Hematopoietic multipotent progenitor cell treated with erythropoietin and hydrocortisone succinate and interleukin-3 and kit ligand, for 17 days (in vitro differentiated cells): ENCODE measurements at places on chromosomes 2 and 18.

GRCh38 chr2:176753752-176754474 lies 458.7 kb upstream of the HNRNPA3 start:
- DNase-seq, result no peak

GRCh38 chr2:9797681-9798556 lies 45.4 kb upstream of the TAF1B start:
- DNase-seq, result no peak

DNA sequence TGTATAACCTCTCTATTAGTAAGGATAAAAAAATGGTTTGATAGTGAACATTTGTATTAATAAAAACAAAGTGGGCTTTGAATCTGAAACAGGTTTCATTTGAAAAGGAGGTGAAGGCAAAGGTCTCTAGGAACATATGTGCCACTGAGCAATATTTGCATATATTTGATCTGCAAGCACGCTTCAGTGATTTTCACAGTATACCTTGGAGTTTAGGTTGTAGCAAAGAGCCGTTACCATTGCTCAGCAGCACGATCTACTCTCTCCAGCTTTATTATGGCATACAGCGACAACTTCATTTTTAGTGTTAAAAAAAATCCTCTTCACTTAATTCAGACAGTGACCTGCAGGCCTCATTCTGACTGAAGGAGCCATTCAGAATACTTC lies 75.8 kb upstream of the ZEB2 start:
- no peak for DNase-seq

- DNase-seq, result no peak
Measured at GRCh38 chr2:204134421-204134820, 197.9 kb downstream of the ICOS start.

GRCh38 chr2:8094526-8094925 lies 587.3 kb upstream of the ID2 start:
- no peak for DNase-seq

GRCh38 chr2:145066856-145067548 lies 547.1 kb upstream of the ZEB2 start:
- no peak for DNase-seq

DNA sequence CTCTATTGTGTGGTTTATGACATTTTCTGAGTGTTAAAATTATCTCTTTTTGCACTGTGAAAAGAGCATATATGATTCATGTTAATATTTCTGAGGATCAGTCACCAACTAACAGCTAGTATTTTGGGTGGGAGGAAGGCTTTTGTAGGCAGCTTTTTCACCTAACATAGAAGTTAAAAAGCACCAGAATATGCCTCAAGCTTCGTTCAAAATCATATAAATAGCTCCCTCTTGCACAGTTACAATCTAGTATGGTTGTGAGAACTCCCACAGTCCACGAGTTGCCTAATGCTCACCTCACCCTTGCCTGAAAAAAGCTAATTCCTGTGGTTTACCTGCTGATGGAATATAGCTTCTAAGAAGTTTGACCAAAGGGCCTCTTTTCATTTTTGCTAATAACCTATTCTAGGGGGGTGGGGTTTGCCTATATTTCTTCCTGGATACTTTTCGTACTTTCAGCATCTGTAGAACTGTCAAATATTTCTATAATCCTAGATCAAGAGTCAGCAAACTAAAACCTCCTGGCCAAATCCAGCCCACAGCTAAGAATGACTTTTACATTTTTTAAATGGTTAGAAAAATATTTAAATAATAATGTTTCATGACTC lies 167.1 kb upstream of the FOSL2 start:
- no peak for DNase-seq

DNA sequence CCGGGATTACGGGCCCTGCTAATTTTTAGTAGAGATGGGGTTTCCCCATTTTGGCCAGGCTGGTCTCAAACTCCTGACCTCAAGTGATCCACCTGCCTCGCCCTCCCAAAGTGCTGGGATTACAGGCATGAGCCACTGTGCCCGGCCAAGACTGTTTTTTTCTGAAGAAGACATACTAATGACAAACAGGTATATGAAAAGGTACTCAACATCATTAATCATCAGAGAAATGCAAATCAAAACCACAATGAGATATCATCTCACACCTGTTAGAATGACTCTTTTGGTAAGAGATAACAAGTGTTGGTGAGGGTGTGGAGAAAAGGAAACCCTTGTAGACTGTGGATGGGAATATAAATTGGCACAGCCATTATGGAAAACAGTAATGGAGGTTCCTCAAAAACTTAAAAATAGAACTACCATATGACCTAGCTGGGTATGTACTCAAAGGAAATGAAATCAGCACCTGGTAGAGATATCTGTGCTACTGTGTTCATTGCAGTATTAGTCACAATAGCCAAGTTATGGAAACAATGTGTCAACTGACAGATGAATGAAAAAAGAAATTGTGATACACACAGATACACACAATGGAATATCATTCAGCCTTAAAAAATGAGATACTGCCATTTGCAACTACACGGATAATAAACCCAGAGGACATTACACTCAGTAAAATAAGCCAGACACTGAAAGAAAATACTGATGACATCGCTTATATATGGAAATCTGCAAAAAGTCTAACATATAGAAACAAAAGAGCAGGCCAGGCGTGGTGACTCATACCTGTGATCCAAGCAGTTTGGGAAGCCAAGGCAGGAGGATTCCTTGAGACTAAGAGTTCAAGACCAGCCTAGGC lies 20.8 kb downstream of the SOS1 start:
- no peak for DNase-seq

- no peak for DNase-seq
Measured at GRCh38 chr18:56977771-56978170, 169.1 kb upstream of the BOD1L2 start.

DNA sequence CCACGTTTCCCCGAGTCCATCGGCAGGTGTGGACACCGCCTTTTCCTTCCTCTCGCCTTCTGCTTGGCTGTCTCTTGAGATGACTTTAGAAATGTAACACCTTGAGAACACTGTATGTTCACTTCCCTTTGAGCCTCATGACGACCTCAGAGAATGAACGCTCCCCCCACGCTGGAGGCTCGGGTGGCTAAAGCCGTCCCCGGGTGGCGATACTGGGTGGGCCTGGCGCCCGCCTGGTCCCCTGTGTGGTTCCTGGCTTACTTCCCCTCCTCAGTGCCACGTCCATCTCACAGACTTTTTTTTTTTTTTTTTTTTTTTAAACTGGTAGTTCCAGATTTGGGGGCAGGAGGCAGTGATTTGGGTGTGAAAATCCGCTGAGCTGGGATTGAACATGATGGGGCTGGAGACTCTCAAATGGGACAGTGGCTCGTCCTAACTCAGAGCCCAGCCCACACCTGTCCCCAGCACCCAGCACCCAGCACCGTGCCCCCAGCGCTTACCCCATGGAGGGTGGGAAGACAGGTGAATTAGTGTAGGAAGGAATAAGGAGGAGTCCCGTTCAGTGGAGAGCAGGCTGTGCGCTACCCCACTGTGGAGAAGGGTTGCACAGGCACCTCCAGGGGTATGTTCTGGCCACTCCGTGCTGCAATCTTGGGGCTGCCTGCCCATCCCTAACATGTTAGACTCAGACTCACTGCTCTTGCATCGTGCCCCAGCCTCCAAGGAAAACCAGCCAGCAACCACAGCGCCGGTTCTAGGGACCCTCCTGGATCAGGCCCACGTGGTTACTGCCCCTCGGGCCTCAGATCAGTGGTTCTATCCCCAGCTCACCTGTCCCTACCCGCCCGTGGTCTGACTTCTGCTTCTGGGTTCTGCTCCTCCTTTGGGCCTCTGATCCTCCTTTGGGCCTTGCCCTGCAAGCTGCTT lies 174.0 kb downstream of the ASB1 start:
- no peak for DNase-seq

DNA sequence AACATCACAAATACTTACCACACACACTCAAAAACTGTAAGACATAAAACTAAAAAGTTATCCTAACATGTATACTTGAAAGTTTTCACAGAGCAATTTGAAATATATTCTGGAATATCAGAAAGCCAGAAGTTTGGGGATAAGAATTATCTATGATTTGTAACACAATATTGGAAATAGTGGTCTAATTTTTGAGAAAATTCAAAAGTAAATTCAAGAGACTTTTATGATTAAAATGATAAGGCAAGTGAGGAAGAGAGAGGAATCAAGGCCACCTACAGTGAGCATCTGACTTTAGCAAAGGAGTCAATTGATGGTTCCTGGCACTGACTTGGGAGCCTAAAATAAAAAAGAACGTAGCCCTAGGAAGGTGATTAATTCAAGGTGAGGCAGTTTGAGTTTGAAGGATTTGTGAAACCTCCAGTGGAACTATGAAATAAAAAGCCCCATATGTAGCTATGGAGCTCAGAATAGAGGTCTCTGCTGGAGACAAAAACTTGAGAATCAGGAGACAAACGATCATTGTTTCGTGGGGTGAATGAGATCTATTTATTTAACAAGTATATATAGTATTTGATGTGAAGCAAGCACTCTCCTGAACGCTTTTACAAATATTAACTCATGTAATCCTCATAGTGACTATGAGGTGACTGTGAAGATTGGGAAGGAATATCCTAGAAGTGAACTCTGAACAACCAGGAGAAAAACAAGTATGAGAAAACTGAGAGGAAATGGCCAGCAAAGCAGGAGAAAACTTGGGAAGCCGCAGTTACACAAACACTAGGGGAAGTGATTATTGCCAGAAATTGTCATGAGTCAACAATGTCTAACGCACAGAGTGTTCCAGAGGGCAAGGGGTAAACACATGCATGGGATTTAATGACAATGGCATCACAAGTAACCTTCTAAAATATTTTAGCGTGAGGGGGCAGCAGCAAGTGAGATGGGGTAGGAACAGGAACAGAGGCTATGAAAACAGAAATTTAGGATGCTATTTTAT lies 12.8 kb downstream of the TFPI start:
- no peak for DNase-seq

- no peak for DNase-seq
Measured at GRCh38 chr18:28163201-28163775, 13.6 kb downstream of the CDH2 start.

DNA sequence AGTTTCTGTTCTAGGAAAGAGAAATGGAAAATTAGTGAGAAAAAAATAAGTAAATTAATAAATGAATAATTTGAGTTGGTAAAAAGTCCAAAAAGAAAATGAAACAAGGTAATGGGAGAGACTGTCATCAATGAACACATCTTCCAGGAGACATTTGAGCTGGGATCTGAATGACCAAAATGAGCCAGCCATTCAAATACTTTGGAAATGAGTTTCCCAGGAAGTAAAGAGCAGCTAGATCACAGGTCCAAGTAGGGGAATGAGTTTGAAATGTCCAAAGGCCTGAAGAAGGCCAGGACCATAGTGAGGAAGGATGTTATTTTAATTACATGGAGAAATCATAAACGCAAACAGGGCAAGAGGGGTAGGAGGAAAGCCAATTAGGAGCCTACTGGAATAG lies 6.6 kb upstream of the DNAH7 start:
- DNase-seq, result no peak

- DNase-seq, result no peak
Measured at GRCh38 chr2:108271691-108272253, 16.9 kb upstream of the SULT1C2 start.

GRCh38 chr2:120245520-120246332 lies 6.9 kb upstream of the RALB start:
- DNase-seq, result no peak

GRCh38 chr18:12287684-12288402 lies 20.2 kb upstream of the TUBB6 start:
- peak; percentile 18 for DNase-seq

GRCh38 chr2:69769272-69769671 lies 27.3 kb downstream of the ANXA4 start:
- DNase-seq, result no peak

- DNase-seq, result no peak
Measured at GRCh38 chr2:170530284-170530745, 184.8 kb upstream of the SP5 start.

- no peak for DNase-seq
Measured at GRCh38 chr2:154912215-154912614, 213.7 kb downstream of the KCNJ3 start.

DNA sequence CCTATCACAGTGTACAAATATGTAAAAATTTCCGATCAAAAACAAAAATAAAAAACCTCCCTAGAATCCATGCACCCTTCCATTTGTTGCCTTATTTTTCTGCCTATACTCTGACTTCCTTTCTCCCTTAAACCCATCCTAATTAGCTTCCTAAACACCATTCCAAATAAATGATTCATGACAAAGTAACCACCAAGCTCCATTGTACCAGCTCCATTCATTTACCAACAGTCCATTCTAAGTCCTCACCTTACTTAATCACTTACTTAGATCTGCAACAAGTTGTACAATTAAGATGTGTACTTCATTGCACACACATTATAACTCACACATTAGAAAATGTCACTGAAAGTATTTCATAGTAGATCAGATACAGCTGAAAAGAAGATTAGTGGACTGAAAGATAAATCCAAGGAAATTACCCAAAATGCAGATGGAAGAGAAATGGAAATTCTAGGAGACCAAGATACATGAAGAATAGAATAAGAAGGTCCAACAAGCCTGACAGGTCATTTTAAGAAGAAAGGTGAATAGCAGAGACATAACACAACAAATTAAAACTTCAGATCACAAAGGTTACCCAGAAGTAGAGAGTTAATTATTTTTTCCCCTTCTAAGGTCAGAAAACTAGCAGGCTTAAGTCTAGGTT lies 154.6 kb downstream of the DYM start:
- no peak for DNase-seq

- DNase-seq, result no peak
Measured at GRCh38 chr2:108949316-108950239, 39.4 kb downstream of the EDAR start.

- no peak for DNase-seq
Measured at GRCh38 chr2:109021895-109022300, 32.9 kb upstream of the EDAR start.

DNA sequence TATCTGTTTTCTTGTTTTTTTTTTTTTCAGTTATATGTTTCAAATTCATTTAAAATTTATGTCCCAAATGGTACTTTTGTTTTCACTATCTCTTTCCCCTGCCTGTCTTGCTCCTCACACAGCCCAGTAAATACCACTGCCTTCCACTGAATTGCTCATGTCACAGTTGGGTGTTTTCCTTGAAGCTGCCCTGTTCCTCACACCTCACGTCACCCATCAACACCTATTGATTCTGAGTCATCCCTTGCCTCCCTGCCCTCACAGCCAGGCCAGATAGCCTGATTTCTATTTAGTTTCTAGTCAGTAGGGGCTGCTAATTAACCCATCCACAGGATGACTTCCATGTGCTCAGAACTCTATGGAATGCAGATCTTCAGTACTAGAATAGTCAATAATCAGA lies 25.3 kb downstream of the FSHR start:
- DNase-seq, result no peak

DNA sequence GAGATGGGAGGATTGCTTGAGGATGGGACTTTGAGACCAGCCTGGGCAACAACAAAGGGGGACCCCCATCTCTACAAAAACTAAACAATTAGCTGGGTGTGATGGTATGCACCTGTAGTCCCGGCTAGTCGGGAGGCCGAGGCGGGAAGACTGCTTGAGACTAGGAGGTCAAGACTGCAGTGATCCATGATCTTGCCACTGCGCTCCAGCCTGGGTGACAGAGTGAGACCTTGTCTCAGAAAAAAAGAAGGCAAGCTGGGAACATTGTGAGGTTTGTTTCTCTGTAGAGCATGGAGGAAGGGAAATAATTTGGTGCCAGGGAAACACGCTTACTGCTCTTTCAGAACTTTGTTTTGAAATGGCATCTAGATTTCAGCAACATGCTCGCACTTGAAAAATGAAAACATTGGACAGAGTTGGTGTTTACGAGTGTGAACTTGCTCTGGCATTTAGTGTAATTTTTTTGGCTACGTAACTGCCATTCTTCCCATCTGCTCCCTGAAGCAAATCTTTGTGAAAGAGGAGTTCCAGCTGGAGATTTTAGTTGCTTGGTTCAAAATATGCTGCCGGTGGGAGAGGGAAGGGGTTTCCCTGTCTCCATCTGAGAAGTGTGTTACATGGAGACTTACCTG lies 125.6 kb upstream of the DLX2 start:
- no peak for DNase-seq

GRCh38 chr2:128502638-128503246 lies 184.1 kb upstream of the HS6ST1 start:
- no peak for DNase-seq
